Mammary epithelial cell (primary cell): ENCODE measurements at places on chromosomes 2 and 18.

DNA sequence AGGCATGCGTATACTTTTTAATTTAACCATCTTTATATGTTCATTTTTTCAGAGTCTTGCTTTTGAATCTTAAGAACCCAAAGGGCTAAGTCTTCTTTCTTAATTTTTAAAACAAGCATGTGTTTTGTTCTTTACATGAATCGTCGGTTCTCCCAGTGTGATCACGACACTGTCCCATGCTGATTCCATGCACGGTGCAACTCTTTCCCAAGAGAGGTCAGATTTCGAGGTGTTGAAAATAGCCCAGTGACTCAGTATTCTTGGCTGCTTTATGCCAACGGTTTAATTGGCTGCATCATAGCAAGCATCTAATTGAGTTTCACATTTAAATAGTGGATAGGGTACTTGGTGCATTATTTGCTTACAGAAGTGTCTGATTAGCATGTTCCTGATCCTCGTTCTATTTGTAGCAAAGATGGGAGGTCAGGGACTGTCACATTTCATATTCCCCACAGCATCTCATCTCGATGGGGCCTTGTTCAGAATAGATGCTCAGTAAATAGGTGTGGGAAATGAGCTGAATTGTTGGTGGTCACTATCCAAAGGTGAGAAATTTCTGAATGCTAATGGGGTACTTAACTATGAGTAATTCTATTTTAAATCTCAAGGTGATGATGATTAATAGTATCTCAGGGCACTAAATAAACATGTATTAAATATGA lies 2.8 kb downstream of the NPAS2 start:
- peak; percentile 41 for DNase-seq

DNA sequence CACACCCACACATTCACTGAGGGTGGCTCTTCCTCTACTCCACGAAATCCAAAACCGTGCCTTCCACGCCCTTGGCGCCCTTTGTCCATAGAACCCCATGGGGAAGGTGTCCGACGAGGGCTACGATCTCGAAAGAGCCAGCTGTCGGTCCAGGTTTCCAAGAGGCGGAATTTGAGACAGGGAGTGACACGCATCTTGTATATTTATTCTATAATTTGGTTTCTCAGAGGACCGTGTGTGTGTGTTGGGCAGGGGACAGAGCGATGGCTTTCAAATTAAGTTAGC lies 726 bp downstream of the C2orf69 start:
- no peak for DNase-seq

- peak; percentile 63 for DNase-seq
These were observed 30.1 kb downstream of the IDH1 start for GRCh38 chr2:208224802-208225201.

GRCh38 chr2:234839285-234839684 lies 112.5 kb upstream of the SH3BP4 start:
- DNase-seq: no peak

- no peak for DNase-seq
These were observed 13.7 kb upstream of the LRRFIP1 start for GRCh38 chr2:237613679-237614078.

GRCh38 chr18:79100944-79101343 lies 31.8 kb downstream of the ATP9B start:
- DNase-seq: no peak

DNA sequence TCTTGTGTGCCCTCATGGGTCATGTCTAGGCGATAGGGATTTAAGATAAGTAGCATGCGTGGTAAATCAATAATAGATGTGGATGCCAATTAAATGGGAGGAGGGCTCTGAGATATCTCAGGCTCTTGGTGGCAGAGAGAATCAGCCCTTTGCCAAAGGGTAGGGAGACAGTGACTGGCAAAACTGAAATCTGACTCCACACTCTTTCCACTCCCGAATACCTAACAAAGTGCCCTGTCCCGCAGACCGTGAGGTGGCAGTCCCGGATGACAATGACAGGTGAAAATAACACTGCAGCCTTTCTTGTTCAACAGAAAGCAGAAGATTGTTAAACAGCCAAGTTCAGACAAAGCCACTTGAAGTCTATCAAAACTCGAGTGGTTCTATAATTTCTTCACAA lies 47.0 kb downstream of the C2orf76 start:
- DNase-seq: no peak

- DNase-seq: no peak
These were observed 371 bp upstream of the LCLAT1 start for GRCh38 chr2:30446602-30447148.

DNA sequence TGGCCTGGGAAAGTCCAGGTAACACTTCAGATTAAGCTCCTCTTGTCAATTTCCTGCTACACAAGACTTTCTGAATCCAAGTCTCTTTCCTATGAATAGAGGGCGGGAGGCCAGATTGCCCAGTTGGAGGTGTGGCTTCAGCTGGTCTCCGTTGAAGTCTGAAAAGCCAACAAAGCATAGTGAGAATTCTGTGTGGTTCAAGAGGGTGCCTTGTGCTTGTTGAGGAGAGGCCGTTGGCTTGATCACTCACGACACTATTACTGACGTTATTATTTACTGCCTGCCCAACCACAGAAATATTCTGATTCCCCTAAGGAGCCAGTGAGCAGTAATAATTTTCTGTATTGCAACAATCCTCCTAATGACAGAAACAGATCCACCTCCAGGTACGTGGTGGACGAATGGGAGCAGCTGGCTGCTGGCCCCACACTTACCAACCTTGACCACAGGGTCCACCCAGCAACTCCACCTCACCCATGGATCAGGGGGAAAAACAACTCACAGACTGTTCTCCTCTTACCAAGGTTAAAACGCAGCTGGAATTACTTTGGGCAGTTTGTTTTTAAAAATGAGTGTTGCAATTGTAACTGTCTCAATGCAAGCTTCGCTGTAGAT lies 21.9 kb downstream of the NRP2 start:
- no peak for DNase-seq

- DNase-seq: no peak
These were observed 105.0 kb downstream of the LRRTM1 start for GRCh38 chr2:80199504-80199903.

- no peak for DNase-seq
These were observed 148.4 kb upstream of the PXDN start for GRCh38 chr2:1892529-1893250.

- DNase-seq: no peak
These were observed 652.5 kb upstream of the FAM98A start for GRCh38 chr2:34251578-34251977.

GRCh38 chr18:35376393-35376741 lies 770 bp downstream of the ZNF396 start:
- DNase-seq: no peak

DNA sequence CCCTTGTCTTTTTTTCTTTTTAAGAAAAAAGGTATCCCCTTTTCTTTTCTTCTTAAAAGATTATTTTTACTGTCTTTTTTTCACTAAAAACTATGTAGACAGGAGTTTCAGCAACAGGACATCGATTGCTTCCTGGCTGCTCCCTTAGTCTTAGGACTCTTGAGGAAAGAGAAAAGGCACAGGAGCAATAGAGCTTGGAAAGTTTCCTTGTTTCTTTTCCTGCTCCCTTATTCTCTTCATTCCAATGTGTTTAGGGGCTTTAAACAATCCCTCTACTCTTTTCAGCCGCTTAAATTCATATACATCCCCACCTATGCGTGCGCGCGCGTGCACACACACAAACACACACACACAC lies 225.9 kb upstream of the FBXO11 start:
- no peak for DNase-seq

DNA sequence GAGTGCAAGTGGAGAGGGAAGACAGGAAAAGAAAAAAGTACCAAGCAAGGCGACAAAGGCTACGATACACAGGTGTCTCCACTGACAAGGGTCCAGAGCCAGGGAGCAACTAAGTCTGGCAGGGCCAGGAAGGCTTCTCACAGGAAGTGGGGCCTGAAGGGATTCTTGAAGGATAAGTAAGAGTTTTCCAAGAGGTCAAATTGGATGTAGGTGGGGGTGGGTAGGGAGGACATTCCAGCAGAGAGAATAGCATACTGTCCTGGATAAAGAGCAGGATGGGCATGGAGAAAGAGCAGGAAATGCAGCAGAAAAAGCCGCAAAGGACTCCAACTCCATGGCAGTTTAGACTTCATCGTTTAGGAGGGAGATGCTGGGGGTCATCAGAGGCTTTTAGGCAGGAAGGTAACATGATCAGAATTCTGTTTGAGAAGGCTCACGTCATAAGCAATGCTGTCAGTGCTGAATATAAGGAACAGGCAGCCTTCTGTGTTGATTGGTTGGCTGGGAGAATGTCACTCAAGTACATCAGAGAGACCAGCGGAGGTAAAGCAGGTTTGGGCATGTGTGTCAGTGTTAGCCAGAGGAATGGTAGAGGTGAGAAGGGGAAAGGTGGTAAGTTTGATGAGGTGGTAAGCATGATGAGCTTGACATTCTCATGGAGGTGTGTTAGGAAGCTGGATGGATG lies 35.1 kb downstream of the ARHGAP25 start:
- DNase-seq: peak; percentile 16

GRCh38 chr2:68916226-68916625 lies 36.5 kb downstream of the GKN2 start:
- DNase-seq: no peak

- no peak for DNase-seq
These were observed 9.9 kb downstream of the TMEM37 start for GRCh38 chr2:119441376-119442225.

GRCh38 chr2:102337012-102337411 lies 18.6 kb upstream of the IL18R1 start:
- no peak for DNase-seq

DNA sequence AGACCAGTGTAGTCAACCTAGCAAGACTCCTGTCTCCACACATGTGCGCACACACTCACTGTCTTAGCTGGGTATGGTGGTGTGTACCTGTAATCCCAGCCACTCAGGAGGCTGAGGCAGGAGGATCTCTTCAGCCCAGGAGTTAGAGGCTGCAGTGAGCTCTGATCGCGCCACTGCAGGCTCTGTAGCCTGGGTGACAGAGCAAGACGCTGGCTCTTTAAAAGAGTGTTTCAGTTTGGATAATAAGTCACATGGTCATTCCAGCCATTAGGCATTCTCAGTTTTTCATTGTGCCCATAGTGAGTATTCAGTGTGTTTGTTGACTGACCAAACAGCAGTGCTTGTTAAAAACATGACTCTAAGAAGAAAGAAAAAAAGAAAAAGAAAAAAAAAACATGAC lies 31.0 kb downstream of the RAB10 start:
- no peak for DNase-seq

DNA sequence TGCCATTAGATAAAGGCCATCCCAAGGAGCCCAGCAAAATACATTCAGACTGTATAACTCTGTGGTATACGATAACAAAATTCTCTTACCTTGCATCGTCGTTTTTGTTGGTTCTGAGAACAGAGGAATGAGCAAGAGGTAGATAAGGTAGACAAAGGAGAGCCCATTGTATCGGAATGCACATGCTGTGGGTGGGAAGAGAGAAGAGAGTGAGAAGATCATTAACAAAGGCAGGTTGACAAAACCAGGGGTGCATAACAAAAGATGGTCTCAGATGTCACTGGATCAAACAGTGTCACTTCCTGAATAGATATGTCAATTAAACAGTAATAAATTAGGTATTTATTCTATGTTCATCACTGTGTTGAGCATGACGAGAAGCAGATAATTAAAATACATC lies 83.3 kb downstream of the PIEZO2 start:
- DNase-seq: no peak

GRCh38 chr18:38032516-38032915 lies 466.9 kb upstream of the CELF4 start:
- DNase-seq: no peak

DNA sequence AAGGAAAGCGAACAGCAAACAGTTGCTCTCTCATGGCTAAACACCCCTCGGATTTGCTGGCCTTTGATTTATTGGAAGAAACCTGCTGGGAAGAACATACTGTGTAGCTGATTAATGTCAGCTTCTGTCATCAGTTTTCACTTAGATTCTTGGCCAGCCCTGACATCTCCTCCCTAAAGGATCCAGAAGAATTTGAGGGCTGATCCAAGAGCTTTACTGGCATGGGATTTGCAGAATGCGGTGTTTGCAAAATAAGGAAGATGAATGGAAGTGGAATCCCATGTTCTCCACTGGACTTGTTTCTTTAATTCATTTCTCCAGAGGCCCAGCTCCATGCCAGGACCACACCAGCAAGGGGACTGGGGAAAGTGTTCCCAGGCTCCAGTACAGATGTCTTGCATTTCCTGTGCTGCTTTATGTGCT lies 80.5 kb downstream of the RDH14 start:
- no peak for DNase-seq

DNA sequence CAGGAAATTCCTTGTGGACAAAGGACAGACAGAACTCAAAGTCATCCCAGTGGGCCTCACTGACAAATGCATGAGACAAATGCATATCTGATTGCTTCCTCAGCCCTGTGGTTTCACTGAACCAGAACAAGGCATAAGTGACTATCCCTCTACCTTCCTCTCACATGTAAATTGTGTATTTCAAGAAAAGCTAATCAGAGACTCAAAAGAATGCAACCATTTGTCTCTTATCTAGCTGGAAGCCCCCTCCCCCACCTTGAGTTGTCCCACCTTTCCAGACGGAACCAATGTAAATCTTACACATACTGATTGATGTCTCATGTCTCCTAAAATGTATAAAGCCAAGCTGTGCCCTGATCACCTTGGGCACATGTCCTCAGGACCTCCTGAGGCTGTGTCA lies 102.0 kb upstream of the TMEM200C start:
- DNase-seq: no peak

DNA sequence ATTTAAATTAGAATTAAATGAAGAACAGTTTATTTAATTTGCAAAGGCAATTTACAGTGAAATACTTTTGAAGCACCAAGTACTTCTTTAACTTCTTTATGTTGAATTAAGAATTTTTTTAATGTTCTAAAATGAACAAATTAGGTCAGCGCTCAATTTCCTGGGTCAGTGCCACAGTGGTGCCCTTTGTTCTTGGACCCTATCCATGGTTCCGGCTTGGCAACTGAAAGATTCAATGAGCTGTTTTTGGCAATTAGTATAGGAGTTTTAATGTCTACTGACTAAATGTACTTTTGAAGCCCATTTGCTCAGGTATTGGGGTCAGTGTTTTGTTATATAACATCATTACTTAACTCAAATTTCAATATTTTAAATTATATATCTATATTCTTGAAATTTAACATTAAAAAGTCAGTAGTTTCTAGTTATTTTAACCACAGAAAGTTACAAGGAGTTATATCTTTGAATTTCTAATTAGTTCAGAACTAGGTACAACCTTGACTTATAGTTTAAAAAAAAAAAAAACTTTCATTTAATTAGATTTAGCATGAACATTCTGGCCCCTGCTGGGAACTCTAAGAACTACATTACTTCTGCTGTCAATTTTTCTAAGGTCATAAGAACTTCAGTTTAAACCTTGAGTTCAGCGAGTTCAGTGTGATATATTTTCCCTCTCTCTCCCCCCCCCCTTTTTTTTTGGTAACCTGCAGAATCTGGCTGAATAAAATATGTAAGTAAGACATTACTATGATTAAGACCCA lies 7.6 kb upstream of the MSTN start:
- DNase-seq: peak; percentile 32
